ENCODE measurements at places on chromosomes 11 and 22. TPM values are rescaled to one million over a fixed set of nuclear protein-coding genes. Genes with fewer than 3 reads are reported as not detected.

OR8A1 gene
- not detected for total RNA-seq

TPCN2 gene
- 25.8 TPM for total RNA-seq

OR4B1 gene
- not detected for total RNA-seq

TRPM5 gene
- not detected for total RNA-seq

TUBA8 gene
- 2.6 TPM for total RNA-seq

PDE2A gene
- 80.8 TPM for total RNA-seq

FERMT3 gene
- 35.6 TPM for total RNA-seq

PLA2G3 gene
- not detected for total RNA-seq

LYVE1 gene
- total RNA-seq: 179 TPM

SLC43A3 gene
- 59.7 TPM for total RNA-seq

OR51L1 gene
- total RNA-seq: not detected

Data from aorta (tissue), 5 donors.